ENCODE measurements at places on chromosomes 12 and 14.
A peak's percentile ranks its signal among the peaks of the same experiment; 100 is the strongest.

- DNase-seq, result no peak
Measured at GRCh38 chr12:2836574-2836973, 1.7 kb upstream of the NRIP2 start.

DNA sequence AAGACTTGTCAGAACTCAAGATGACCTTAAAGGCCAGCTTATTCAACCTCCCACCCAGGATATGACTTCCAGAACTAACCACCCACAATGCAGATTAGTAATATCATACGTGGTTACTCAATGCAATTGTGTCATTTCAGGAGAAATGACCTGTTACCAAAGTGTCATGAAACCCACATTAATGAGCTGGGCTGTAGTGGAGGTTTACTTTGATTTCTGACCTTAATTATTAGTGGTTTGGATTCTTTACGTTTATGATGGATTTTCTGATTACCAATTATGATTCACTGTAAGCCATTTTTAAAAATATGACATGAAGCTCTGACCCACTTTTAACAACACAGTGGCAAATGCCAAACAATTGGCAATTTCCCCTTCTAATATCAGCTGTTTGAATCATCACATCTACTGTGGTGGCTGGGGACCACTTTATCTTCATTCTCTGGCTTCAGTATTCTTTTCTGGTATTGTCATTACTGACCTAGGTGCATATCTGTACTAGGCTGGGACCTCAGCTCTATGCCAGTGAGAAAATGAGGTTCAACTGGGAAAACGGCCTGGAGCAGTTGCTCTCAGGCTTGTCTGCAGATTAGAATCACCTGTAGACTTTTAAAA is 223.3 kb downstream of the RGS6 start:
- DNase-seq, result no peak

- DNase-seq, result no peak
Measured at GRCh38 chr12:116194935-116195431, 82.5 kb downstream of the MED13L start.

GRCh38 chr14:70827347-70827746 is 18.0 kb upstream of the MAP3K9 start:
- no peak for DNase-seq

DNA sequence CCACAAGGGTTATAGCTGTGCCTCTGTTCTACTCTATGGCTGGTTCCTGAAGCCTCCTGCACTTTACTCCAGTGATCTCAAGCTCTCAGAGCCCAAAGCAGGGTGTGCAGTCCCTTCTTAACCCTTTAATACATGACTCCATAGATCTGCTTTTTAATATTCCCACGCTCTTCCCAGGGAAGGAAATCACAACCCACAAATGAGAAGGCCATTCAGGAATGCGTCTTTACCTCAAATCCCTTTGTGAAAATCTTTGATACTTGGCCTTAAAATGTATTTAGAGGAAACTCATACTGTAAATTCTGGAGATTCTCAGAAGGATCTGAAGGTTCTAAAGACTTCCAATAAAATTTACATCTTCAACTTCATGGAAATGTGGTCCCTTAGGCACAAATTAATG is 17.0 kb downstream of the NID2 start:
- DNase-seq, result no peak

DNA sequence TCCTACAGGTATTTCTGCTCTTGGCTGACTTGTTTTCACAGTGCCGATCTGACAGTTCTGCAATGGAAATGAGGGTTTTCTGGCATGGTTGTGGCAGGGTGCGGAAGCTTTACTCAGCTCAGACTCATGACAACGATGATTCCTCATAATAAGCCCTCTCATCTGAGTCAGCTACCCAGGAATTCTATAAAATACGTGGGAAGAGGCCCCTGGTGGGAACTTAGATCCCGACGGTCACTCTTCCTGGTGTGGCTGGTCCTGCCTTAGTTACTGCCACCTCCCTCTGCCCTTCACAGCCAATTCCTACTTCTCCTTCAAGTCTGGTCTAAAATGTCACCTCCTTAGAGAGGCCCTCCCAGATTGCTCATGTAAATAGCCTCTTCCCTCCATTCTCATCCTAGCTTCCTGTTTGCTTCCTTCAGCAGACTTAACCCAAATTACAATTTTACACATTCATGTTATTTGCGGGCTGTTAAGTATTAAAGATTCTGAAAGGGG is 104.2 kb upstream of the MAP1LC3B2 start:
- DNase-seq, result no peak

DNA sequence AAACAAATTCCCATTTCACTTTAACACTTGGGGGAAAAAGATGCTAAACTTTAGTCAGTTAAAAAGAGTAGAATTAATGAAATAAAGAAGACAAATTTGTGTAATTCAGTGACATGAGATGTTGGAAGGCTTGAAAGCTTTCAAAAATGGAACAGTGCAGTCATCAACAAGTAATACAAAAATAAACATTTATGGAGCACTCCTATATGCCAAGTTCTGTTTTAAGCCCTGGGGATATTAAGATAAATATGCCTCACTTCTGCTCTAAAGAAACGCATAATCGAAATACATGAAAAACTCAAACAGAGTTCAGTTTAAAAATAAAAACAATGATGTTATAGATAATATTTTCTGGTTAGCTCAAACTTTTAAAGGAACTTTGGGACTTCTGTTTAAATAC is 93.0 kb downstream of the KCNH5 start:
- DNase-seq, result no peak

- DNase-seq, result no peak
Measured at GRCh38 chr14:60487211-60487610, 1.3 kb upstream of the C14orf39 start.

DNA sequence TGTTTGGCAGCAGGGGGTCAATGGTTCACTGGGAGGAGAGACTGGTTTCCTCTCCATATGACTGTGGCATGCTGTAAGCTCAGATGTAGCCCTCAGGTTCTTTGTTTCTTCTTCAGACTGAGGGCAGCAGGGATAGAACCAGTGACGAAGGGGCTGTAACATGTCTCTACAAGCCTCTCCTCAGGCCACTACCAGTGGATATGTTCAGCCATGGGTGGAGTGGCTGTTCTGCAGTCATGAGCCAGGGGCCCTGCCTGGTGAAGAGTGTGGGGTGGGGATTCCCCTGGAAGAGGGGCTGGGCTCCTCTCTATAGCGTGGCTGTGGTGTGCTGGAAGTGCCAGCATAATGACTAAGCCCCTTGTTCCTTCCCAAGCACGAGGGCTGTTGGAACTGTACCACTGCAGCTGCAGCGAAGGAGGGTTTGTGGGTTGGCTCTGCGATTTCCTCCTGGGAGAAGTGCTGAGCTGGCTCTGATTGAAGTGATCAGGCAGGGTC is 55.8 kb downstream of the CMAS start:
- DNase-seq, result peak; percentile 70

DNA sequence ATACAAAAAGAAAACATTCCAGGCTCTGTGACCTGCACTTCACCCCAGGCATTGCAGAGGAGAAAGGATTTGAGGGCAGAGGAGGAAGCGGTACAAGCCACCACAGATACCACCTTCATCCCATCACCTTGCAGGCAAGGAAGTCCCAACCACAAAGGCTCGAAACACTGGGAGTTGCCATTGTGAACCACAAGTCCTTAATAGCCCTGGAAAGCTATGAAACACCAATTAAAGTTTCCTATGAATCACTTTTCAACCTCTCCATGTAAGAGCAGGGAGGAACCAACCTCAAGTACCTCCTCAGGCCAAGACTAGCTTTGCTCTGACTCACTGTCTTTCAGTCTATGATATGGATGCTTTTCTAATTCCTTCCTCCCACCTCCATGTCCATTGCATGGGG is 27.0 kb downstream of the MAP3K9 start:
- no peak for DNase-seq

GRCh38 chr12:40011775-40012129 is 94.1 kb downstream of the SLC2A13 start:
- no peak for DNase-seq

- no peak for DNase-seq
Measured at GRCh38 chr14:97462081-97462480, 664.9 kb downstream of the VRK1 start.

GRCh38 chr12:7073946-7074345 is 13.4 kb downstream of the C1S start:
- DNase-seq, result no peak

GRCh38 chr12:132514838-132515237 is 24.9 kb downstream of the FBRSL1 start:
- no peak for DNase-seq

- DNase-seq, result no peak
Measured at GRCh38 chr14:100193417-100194357, 34.2 kb upstream of the DEGS2 start.

DNA sequence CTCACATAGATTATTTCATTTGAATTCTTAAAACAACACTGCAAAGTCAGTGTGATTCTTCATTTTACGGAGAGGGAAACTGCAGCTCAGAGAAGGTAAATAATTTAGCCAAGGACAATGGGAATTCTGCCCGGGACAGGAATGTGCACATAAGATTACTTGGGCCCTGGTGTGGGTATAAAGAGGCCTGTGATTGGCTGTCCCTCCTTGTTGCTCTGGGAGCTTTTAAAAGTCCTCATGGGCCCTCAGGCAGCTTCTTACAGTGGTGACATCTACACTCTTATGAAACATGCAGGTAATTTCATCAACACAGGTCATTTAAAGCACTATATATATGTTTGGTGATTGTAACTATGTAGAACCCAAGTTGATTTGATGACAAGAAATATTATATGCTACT is 100.3 kb downstream of the ESR2 start:
- no peak for DNase-seq

DNA sequence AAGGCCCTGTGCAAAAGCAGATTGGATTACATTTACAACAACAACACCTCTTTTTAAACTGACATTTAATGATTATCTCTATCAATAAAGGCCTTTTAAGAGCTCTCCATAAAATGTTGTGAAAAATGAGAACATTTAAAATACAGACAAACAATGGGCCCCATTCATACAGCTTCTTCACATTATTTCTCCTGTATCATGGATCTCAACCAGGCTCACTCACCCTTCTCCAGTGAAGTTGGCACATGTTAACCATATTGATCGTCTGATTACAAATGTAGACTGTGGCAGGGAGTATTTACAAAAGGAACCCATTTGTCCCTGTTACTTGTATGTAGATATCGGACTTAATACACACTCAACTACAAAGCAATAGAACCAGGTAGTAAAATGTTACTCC is 220.2 kb upstream of the BTG1 start:
- DNase-seq, result no peak

DNA sequence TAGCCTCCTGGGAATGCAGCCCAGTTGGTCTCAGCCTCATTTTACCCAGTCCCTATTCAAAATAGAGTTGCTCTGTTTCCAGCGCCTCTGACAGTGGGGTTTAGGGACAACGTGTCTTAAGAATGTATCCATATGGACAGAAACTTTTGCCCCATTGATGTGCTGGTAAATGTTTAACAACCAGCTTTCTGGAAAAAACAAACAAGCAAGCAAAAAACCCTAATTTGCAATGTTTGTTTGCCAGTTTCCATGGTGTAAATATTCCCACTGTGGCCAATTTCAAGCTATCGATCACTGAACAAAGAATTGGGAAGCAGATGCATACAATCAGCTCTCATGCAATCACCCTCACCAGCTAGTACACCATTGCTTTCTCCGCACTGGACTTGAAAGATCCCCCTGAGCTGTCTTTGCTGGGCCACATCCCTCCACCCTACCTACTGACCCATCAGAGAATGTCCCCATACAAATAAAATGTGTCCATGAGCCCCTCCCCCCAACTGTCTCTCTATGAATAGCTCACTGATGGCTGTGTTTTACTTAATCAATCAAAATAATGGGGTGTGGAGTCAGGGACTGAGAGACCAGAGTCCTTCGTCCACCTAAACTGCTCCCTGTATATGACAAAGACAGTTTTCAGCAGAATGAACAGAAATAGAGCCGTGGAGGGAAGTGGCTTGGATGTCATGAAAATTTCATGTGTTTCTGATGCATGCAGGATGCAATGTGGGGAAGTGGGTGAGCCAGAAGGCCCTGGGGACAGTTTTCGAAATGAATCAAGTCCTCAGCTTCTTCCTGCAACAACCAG is 40.8 kb downstream of the CCDC60 start:
- no peak for DNase-seq

- DNase-seq, result no peak
Measured at GRCh38 chr14:105274637-105275036, 26.2 kb downstream of the BRF1 start.

DNA sequence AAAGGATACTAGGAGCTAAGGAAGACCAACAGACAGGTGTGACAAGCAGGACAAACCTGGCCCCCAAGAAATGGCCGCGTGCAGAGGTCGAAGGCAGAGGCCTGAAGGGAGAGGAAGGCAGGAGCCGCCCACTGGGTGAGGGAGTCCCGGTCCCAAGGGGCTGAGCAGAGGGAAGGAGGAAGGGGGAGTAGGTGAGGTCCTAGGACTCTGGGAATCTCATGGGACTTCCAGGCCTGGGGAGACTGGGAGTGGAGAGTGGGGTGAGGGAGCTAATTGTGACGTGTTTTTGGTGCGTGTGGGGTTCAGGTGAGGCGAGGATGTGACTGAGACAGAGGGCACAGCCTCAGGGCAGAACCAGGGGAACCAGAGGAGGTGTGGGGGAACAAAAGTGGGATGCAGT is 11.7 kb upstream of the FLVCR2 start:
- DNase-seq, result no peak

DNA sequence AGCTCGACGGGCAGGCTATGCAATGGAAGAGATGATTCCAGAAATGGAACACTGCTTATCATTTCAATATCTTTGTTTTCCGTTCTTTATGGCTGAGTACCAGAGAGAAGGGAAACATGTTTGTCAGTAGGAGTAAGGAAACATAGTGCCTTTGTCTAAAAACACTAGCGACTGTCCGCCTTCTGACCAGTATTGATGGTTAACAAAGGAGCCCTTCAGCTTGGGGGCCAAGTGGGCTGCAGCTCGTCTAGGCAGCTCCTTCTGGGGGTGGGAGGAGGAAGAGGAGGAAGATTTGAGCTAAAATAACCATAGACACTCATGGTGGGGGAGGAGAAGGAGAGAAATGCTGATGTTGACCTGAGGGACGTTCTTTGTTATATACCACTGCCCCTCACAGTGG is 15.0 kb downstream of the COQ5 start:
- DNase-seq, result no peak

GRCh38 chr14:85463512-85463911 is 66.4 kb upstream of the FLRT2 start:
- no peak for DNase-seq

GRCh38 chr12:107264667-107265066 is 171.3 kb upstream of the CRY1 start:
- no peak for DNase-seq

- DNase-seq, result no peak
Measured at GRCh38 chr14:25110106-25110505, 60.2 kb upstream of the STXBP6 start.

- DNase-seq, result peak; percentile 20
Measured at GRCh38 chr12:131098178-131098981, 144.7 kb downstream of the ADGRD1 start.

GRCh38 chr14:66468778-66469367 is 17.3 kb upstream of the CCDC196 start:
- DNase-seq, result no peak

DNA sequence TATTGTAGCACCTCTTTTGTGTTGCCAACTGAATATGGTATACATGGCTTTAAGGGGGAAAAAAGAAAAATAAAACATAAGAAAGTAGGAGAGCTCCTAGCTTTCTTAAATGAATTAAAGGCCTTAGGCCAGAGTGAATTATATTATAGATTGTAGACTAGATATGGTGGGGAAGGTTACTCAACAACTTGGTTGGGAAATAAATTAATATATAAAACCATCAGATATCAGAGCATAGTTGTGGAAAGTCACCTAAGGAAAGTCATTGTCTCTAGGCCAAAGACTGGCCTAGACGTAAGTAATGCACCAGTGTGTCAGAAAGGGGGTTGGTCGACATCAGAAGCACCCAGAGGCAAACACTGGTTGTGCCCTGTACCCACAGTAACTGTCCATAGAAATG is 391.8 kb downstream of the RAD51B start:
- DNase-seq, result no peak

- no peak for DNase-seq
Measured at GRCh38 chr12:25855716-25856115, 102.8 kb upstream of the RASSF8 start.
